Kidney (tissue), 22 donors: ENCODE measurements at places on chromosomes 5 and 9. TPM values are rescaled to one million over a fixed set of nuclear protein-coding genes. Genes with fewer than 3 reads are reported as not detected.
A peak's percentile ranks its signal among the peaks of the same experiment; 100 is the strongest.

MACIR gene
- 7.1 TPM for total RNA-seq

GRCh38 chr5:143536364-143536763 is 132.9 kb upstream of the NR3C1 start:
- DNase-seq: no peak

- DNase-seq: no peak
Observed at GRCh38 chr5:52452098-52452497, 335.6 kb upstream of the ITGA1 start.

MELK gene
- 1.1 TPM for total RNA-seq

ZNF622 gene
- total RNA-seq: 30.2 TPM

DNA sequence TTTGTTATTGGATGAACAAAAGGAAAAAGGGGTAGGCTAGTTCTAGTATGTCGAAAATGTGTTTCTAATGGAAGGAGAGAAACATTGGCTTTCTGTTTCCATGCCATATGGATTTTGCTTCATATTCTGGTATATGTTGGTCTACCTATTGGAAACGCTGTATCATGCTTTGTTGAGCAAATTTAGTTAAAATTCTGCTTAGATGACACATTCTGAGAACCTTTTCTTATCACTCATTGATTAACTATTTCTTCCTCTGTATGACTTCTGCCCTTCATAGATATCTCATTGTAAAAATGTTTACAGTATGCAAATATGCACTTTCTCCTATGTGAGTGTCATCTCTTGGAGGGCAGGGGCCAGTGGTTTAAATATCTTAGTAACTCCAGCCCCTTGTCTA is 68.8 kb upstream of the GPR151 start:
- DNase-seq: no peak

DNA sequence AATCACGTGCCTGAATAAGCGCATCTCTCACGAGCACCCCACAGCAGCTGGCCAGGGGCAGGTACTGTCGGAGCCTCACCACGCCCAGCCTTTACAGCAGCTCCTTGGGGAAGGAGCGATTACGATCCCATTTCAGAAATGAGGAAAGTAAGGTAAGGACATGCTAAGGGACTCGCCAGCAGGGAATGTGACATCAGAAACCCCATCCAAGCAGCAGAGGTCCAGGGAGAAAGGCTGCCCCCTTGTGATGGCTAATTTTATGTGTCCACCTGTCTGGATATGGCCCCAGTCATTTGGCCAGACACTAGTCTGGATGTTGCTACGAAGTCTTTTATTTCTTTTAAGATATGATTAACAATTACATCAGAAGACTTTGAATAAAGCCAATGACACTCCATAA is 77.3 kb downstream of the UBE2QL1 start:
- peak; percentile 41 for DNase-seq

- no peak for DNase-seq
Observed at GRCh38 chr5:73841641-73842040, 215.6 kb downstream of the ARHGEF28 start.

DNA sequence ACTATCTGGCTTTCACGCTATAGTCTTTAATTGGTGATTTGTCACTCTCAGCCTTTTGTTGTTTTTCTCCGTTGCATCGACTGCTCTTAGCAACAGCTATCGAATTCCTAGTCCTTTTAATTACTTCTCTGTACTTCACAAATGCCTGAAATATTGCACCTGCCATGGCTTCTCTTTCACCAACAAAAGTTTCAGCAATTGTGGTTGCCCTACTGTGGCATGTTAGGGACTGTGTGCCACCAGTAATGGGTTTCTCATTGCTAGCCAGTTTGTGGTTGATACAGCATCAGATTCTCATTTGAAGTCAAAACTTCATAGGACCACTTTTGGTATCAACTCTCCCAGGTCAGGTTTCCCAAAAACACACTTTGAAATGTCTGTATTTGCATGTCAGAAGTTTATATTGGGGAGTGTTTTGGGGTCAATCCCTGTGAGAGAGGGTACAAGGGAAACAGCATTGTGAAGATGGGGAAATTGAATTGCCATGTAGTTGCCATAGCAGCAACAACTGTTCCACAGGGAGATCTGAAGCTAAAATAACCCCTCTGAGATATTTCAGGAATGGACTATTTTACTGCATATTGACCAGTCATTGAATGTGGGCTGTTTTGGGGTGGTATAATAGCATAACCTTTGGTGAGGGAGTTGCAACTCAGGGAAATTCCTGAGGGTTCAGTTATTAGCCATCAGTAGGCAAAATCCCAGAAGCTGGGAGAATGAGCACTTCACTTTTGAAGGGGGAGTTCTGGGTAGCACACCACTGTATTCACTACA is 99.2 kb downstream of the WDR70 start:
- DNase-seq: peak; percentile 40

PDE8B gene
- 4.5 TPM for total RNA-seq

- no peak for DNase-seq
Observed at GRCh38 chr5:145243016-145243415, 592.1 kb downstream of the PRELID2 start.

C9orf153 gene
- not detected for total RNA-seq

- DNase-seq: no peak
Observed at GRCh38 chr5:140035881-140036280, 7.2 kb downstream of the NRG2 start.

PCDHB3 gene
- total RNA-seq: 3.1 TPM

DNA sequence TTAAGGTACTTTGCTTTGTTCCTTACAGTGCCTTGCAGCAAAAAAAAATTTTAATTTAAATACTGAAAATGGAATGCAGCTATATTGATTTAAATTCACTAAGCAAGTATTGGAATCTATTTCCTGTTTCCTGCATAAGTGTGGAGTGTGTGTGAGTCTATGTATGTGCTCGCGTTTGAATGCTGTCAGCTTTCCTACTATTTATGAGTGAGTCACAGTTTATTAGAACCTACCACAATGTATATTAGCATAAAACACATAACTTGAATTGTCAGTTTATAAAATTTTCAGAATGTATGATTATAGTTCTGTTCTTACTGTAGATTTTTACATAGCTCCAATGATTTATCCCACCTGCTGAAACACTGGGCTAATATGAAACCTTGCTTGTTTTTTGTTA is 302.1 kb downstream of the NR2F1-AS1 start:
- no peak for DNase-seq
